ENCODE measurements at places on chromosomes 2 and 18.

- DNase-seq: no peak
These were observed 22.5 kb downstream of the MAP3K2 start for GRCh38 chr2:127365211-127365643.

- no peak for DNase-seq
These were observed 374.8 kb downstream of the SLC4A3 start for GRCh38 chr2:220002251-220002650.

DNA sequence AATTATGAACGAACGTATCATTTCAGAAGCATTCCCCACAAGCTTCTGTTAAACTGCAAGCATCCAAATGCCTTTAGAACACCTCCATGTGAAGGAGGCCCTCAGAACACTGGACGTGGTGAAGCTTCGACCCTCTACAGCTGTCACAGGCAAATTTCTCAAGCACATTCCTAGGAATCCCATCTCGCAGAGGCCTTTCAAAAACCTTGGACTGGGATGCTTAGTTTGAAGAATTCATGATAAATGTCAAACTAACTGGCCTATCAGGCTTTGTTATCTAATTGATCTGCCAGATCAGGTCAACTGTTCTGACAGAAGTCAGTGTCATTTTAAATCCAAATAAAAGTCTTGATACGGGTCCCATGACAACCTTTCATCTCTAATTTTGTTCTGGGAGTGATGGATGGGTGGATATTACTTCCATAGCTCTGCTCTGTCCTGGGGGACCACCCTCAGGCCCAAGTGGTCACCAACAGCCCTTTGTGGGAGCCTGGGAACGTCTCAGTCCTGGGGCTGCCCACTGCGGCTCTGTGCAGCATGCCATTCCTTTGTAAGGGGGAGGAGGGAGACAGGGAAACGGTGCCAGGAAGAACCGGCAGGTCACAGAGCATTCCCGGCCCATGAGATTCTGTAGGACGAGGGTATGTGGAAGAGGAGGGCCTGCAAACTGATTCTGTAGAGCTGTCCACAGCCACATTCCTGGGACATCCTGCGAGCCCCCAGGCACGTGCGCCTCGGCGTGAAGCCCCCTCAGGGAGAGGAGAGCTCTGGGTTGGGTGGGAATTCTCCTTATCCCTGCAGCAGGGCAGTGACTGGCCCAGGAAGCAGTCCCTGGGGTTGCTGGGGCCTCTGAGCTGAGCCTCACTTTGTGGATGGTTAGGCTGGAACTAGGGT is 59.1 kb upstream of the PXDN start:
- DNase-seq: no peak

DNA sequence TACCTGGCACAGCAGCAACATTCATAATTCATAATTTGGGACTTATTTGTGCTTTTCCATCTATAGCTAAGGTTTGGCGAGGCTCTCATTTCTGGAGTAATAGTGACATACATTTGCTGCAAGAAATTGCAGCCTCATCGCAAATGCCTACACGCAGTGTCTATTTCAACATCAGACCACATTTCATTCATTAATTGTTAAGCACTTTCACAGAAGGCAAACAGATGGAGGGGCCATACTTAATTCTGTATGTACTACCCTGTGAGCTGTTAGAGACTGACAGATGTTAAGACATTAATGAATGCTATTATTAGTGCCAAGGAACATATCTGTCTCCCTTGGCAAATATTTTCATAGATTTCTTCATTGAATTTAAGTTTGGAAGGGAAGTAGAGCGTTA is 125.7 kb downstream of the UXS1 start:
- DNase-seq: no peak

All from NCI-H146 (cell line).